RWPE1 (cell line): ENCODE measurements at places on chromosomes 5 and 9.

DNA sequence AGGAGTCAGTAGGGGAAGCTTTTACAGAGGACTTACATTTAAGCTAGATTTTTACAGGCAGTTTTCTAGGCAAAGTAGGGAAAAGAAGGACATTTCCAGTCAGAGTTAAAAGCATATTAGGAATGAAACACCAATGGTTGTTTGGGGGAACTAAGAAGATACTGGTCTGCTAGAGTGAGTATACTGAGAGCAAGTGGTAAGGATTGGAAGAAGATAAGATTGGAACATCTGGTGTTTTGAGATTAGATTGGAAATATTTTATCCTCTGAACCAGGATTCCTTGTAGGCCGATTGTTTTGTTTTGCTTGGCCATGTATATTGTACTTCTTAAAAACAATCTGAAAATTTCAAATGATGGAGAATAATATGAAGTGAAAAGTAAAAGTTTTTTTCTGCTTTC lies 7.7 kb downstream of the FBXO38 start:
- no peak for DNase-seq

GRCh38 chr5:5644249-5644648 lies 221.8 kb downstream of the ICE1 start:
- no peak for DNase-seq

GRCh38 chr9:122133263-122133983 lies 26.2 kb downstream of the NDUFA8 start:
- DNase-seq: no peak

- no peak for DNase-seq
Measured at GRCh38 chr5:127899214-127899610, 184.4 kb upstream of the SLC12A2 start.

DNA sequence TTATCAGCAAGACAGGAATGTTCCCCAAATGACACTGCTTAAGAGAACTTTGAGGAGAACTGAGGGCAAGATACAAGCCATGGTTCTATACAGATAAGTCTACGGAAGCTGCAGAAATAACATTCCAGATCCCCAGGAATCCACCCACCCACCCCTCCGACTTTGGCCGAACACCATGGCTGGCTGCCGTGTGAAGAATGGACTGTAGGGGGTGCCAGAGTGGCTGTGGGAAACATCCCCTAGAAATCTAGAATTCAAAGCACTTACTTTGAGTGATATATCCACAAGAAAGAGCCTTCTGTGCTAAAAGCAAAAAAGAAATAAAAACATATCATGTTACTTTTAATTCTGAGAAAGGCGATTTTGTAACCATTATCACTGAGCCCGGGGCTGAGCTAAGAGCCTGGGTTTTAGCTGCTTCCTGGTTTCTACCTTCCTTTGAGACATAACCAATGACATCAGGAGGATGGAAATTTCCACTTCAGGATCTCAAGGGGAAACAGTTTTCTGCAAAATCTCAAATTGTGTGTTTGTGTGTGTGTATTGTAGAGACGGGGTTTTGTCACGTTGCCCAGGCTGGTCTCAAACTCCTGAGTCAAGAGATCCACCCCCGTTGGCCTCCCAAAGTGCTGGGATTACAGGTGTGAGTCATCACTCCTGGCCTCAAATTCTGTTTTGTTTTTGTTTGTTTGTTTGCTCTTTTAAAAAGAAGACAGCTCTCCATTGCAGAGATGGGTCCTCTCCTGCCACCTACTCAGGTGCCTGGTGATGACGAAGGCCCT lies 36.4 kb downstream of the GGTA1 start:
- DNase-seq: no peak

- no peak for DNase-seq
Measured at GRCh38 chr5:83917261-83917908, 196.7 kb upstream of the HAPLN1 start.

- DNase-seq: no peak
Measured at GRCh38 chr5:121503111-121503840, 348.4 kb upstream of the FTMT start.

GRCh38 chr5:43530648-43531047 lies 15.7 kb upstream of the C5orf34 start:
- no peak for DNase-seq

GRCh38 chr5:113463032-113463431 lies 25.2 kb downstream of the MCC start:
- DNase-seq: no peak

DNA sequence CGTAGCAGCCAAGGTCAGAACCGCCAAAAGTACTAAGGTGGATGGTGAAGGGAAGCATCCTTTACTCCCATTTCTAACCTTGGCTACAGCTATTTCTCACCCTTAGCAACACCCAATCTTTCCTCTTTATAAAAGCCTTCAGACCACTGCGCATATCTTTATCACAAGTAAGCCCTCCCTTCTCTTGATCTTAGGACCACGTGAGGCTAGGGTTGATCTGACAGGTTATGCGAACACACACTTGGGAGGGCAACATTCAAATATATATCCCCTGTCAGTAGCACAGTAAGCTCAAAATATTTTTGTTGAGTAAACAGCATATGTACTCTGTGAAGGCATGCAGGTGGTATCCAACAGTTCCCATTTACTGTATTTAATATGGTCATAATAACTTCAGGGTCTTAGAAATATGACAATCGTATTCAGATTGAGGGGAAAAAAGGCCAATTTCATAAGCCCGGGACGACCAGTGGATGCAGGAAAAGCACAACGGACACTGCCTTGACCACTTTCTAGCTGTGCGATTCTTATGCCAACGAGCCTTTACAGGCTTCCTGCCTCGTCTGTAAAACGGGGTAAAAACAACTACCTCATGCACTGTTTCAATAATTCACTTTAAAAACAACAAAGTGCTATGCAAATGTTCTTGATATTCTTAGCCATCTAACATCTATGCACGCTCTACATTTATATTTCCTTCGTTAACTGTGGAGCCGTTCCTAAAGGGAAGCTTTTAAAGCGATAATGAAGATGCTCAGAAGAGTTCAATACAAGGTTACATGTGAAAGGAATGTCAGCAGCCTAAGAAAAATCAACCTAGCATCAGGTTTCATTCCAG lies 1.3 kb downstream of the ARSB start:
- no peak for DNase-seq

GRCh38 chr5:6090079-6090654 lies 288.2 kb downstream of the MED10 start:
- no peak for DNase-seq

DNA sequence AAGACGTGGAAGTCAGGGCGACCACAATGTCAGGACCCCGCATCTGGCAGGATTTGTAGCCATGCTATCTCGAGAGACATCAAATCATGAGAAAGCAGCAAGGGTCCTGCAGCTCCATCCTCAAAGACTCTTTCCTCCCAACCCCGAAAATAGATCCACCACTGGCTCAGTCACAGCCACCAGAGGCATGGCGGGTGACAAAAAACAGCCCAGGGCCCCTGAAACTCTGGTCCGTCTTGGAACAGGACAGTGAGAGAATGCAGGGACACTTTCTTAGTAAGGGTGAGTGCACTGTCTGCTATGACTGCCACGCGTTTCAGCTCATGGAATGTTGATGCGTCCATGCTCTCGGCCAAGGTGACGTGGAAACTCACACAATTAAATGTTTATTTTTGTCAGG lies 220.9 kb downstream of the IRX2 start:
- DNase-seq: no peak

- no peak for DNase-seq
Measured at GRCh38 chr5:56144211-56144610, 88.9 kb downstream of the ANKRD55 start.

- no peak for DNase-seq
Measured at GRCh38 chr5:17215361-17215760, 2.1 kb upstream of the BASP1 start.

GRCh38 chr9:87245271-87245670 lies 252.4 kb upstream of the DAPK1 start:
- no peak for DNase-seq

- DNase-seq: no peak
Measured at GRCh38 chr9:3510796-3511195, 15.0 kb downstream of the RFX3 start.

GRCh38 chr9:91814201-91814600 lies 135.8 kb downstream of the ROR2 start:
- DNase-seq: no peak

GRCh38 chr9:112541685-112542084 lies 55.1 kb downstream of the KIAA1958 start:
- DNase-seq: no peak

GRCh38 chr5:72392326-72392733 lies 72.2 kb downstream of the PTCD2 start:
- DNase-seq: peak; percentile 55

DNA sequence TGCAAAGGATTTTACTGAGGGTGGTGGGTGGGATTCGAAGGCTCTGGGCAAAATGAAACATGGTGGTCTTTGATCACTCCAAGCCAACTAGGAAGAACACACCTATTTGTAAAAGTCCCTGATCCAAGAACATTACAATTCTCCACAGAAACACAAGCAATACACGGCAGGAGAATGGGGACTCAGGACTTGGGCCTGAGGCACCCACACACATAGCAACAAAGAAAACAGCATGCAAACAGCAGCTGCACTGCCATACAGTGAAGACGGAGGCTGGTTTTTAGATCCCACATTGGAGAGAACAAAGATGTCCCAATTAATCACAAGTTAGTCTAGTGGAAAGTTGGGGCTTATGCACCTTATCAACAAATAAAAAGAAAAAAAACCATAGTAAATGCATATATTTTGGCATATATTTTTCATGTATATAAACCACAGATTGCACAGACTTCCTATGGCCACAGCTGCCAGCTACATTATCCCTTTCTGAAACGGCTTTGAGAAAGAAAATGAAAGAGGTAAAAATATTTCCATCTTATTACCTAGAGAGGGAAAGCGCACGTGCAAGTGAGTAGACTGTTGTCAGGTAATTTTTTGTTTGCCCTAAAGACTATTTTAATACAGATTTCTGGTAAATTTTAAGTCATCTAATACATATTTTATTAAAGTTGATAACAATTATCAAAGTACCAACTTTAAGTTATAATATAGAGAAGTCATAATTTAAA lies 410.9 kb downstream of the BNC2 start:
- DNase-seq: no peak

DNA sequence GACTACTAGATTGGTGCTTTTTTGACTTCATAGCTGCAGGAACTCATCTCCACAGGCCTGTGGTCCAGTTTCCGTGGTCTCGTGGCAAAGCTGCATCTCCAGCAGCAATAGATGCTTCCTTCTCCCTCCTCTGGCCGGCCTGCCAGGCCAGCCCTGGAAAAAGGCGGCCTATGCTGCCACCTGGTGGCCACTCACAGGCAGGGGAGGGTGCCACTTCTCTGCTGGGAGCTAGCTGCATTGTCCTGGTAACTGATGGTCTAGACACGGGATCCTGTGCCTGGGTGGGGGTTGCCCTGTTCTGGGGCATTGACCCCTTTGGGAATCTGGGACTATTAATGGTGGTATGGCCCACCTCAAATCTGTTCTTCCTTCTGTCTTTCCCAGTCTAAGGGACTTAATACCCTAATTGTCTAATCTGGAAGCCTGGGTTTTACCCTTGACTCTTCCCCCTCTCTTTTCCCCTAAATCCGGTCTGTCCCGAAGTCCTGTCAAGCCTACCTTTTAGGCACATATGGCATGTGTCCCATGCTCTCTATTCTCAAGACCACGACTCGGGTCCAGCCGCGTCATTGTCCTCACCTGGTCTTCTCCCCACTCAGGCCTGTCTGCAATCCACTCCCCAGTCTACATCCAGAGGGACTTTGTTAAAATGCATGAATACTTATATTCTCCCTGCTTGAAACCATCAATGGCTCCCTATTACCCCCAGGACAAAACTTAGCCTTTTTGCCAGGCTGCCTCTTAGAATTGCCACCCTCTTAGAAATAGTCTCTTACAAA lies 20.1 kb upstream of the PTGS1 start:
- DNase-seq: peak; percentile 95

GRCh38 chr9:36424289-36425055 lies 24.4 kb upstream of the RNF38 start:
- DNase-seq: no peak

GRCh38 chr9:12212860-12213259 lies 480.3 kb upstream of the TYRP1 start:
- no peak for DNase-seq

- peak; percentile 3 for DNase-seq
Measured at GRCh38 chr5:105882956-105883481, 1787.7 kb downstream of the EFNA5 start.

- DNase-seq: no peak
Measured at GRCh38 chr5:88190106-88190834, 78.4 kb downstream of the TMEM161B start.

- DNase-seq: no peak
Measured at GRCh38 chr9:117188394-117188793, 226.5 kb downstream of the ASTN2 start.

- peak; percentile 88 for DNase-seq
Measured at GRCh38 chr9:37422289-37423104, at the start of gene GRHPR. Gene GRHPR, plus strand, starts transcription at chr9:37422696. Its CDS starts 55 bp downstream, at chr9:37422751.

DNA sequence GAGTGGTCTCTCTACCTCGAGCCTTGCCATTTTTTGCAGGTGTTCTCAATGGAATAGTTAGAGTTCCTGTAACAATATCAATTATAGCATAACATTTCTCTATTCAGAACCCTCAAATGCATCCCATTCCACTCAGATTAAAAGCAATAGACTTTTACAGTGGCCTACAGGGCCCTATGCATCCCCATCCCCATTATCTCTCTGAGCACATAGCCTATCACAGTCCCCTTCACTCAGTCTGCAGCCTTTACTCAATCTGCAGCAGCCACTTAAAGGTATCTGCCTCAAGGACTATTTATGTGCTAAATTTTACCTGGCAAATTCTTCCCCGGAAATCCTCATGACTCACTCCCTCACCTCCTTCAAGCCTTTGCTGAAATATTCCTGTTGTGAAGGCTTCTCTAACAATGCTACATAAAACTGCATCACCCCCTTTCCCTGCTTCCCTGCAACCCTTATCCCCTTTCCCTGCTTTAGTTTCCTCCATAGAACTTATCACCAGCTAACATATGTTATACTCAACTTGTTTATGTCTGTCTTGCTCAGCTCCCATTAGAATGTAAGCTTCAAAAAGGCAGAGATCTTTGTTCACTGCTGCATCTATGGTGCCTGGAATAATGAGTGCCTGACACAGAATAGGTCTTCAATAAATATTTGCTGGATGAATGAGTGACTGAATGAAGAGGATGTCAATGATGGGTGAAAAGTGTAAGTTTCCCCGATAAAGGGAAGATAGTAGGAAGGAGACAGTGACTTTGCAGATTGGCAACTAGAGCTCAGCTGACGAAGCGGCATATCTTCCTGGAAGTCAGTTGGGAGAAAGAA lies 54.1 kb upstream of the ZNF366 start:
- DNase-seq: no peak

DNA sequence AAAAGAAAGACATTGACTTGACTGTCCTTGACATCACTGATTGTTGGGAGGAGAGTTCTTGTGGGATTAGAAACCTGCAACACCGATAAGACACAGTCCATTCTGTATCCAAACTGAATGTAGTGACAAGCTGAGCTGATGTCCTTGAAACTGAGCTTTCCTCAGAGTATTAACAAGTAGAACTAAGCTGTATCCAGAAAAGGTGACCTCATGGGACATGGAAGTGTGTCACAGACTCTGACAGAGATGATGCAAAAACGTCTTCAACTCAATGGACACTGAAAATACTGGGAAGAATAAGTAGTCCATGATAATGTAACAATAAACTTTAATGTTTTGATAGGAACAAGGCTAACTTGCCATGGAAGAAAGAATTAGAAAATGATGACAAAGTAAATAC lies 690.1 kb downstream of the CDH18 start:
- no peak for DNase-seq
